Kasumi-1 (cell line): ENCODE measurements at places on chromosomes 2 and 18.

DNA sequence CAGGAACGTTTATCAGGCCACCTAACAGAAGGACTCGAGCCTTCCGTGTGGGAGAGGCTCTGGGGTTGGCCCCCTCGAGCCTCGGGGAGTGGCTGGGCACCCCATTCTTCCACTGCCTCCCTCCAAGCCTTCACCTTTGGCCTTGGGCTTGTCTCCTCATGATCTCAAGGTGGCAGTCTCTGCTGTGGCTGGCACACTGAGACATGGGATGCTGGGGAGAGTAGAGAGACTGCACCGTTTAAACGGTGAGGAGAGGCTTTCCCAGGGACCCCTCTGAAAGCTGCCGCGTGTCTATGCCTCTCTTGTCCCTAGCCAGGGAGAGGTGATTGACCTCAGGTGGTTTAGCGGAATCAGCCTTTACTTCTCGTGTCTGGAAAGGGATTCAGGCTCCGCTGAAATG lies 71.0 kb downstream of the DCDC2C start:
- no peak for DNase-seq

GRCh38 chr2:170798996-170799395 lies 17.7 kb upstream of the GAD1 start:
- DNase-seq = no peak

DNA sequence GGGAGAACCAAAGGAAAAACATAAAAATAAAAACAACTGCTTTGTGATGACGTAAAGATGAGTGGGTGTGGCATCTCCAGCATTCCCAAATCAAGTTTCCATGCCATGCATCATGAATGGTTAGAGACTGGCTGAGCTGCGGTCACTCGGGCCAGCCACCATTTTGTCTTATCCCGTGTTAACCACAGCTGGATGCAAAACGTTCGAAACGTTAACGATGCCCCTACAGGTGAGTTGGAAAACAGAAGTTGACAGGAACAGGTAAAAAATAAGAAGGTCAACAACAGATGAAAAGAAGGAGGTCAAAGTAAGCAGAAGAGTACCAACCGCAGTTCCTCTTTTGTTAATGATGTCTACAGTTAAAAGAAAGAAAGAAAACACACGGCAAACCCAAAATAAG lies 411.1 kb downstream of the NRXN1 start:
- no peak for DNase-seq

DNA sequence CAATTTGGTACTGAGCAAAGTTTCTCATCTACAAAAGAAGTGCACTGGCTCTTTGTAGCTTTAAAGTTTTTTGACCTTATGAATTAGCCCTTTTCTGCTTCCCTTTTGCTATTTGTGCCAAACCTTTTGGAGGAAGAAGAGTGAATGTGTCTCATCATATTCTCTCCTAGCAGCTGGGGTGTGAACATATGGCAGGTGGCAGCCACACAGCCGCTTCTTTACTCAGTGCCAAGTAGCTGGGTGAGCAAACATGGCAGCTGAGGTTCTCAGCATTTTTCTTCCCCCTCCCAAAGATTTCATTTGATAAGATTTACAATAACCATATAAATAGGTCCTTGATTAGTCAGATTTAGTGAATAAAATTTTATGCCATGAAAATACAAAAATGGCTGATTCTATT lies 46.7 kb upstream of the STK17B start:
- no peak for DNase-seq

DNA sequence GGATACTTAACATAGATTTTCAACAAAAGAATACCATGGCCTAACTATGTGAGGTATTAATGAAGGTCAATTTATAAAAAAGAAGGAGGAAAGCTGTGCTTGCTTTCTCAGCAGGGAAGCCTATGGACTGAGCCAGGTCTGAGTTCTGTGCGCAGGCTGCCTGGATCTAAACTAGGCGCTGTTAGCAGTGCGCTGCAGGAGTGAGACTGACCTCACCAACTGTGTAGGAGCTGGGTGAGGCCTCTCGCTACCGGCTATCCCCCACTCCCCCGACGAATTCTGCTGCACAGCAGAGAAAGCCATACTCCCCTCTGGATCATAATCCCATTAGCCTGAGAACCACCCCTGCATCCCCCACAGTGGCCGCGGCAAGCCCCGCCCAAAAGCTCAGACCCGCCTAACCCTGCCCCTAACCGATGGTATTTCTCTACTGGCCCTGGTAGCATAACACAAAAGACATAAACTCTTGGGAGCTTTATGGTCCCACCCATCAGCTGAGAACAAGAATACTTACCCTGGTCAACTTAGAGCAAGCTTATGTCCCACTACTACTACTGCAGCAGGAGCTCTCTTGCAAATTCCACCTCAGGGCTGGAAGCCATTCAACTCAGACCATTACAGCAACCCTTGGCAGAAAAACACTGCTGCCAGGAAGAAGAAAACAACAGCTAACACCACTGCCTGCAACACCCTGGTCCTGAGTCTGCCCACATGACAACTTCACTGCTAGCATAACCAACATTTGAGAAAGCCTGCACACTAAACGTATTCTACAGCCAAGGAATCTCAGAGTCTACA lies 28.0 kb downstream of the SULT1C2 start:
- DNase-seq = no peak

DNA sequence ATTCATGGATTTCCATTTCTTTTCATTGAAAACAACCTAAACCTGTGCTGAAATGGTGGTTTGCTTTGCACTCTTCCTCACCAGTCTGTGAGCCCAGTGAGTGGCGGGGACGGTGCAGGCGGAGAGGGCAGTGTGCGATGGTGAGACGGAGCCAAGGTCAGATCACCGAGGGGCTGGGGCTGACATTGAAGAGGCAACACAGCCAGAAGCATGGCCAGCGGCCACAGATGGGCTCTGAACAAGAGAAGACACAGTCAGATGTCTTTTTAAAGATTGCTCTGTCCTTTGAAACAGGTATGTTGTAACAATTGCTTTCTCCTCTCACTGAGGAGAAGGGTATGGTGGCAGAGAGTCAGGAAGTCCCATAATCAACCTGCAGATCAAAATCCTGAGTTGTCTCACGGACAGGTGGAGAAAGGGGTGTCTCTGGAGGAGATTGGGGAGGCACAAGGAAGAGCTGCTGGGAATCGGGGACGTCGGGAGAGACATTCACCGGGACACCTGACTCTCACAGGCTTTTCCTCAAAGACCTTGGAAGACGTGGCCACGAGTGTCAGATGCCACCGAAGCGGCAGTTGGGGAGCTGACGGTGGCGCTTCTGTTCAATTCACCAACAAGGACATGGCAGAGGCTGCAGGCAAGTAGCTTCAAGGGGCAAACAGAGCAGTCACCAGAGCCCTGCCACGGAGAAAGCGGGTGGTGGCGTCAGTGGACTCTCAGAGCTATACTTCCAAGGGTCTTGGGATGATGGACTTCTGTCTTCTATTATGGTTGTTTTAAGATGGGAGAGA lies 12.1 kb upstream of the ZNF516 start:
- DNase-seq = no peak

- no peak for DNase-seq
Measured at GRCh38 chr18:55319459-55320193, 268.4 kb downstream of the TCF4 start.

DNA sequence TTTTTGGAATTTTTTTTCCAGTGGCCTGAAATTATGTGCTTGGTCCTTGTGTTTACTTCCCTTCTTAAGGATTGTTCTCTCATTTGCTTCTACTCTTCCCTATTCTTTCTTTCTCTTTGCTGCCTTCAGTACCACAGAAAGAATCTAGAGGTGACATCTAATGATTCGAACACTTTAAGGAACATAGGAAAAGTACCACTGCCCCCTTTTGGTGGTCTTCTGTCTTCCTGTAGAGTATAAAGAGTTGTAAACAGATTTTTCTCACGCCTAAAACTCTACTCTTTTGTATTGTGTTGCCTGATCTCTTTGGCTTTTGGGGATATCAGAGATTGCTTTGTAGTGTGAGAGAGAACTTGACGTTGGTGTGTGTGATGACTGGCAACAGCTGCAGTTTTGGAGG lies 7.0 kb upstream of the SCTR start:
- no peak for DNase-seq

DNA sequence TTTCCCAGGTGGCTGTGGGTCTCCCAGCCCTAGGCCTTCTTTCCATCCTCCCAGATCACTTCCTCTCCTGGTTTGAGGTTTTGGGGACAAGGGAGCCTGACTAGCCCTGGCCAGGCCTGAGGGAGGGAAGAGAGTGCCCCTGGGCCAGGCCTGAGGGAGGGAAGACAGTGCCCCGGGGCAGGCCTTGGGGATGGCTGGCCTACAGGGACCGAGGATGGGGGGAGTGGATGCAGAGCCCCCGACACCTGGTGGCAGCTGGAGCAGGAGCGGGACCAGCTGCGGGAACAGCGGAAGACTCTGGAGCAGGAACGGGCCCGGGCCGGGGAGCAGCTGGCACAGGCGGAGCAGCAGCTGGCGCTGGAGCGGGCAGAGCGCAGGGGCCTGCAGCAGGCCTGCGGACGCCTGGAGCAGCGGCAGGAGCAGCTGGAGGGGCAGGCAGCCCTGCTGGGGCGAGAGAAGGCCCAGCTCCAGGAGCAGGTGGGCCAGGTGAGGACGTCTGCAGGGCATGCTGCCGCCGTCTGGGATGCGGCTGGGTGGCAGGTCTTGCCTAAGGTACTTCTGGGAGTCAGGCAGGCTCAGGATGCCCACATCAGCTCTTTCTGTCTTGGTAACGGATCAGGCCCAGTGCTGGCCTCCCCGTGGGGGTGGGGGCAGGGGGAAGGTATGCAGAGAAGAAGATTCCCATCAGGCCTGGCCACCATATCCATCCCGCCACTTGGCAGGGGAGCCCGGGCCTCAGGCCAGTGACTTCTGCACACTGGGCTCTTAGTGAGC lies 29.2 kb downstream of the CROCC2 start:
- DNase-seq = no peak

DNA sequence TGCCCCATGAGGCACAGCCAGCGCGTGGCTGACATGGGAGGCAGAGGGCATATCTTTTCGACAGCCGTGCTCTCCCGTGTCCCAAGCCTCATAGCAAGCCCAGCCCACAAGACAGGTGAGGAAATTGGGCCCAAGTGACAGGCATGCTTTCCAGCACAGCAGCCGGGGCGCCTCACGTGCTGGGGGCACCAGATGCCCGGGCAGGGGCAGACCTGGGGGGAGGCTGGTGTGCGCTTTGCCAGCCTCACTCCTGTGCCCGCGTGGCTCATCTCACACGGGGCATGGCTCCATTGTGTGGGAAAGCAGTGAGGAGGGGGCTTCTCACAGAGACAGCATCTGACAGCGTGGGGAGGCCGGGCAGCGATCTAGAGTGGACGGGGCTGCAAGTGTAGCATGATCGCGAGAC lies 93.2 kb downstream of the USP40 start:
- DNase-seq = no peak

- no peak for DNase-seq
Measured at GRCh38 chr2:234751275-234751973, 200.4 kb upstream of the SH3BP4 start.

GRCh38 chr2:45908316-45909170 lies 257.1 kb downstream of the PRKCE start:
- no peak for DNase-seq

DNA sequence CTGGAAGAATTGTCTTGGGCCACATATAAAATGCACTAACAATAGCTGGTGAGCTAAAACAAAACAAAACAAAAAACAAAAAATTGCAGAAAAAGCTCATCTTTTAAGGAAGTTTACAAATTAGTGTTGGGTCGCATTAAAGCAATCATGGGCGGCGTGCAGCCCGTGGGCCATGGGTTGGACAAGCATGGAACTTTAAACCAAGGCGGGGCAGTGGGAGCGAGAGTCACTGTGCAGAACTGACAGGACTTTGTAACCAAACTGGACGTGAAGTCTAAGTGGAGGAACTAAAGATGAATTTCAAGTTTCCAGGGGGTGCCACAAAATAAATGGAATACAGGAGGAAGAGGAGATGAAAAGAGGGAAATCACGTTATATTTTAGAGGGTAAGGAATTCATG lies 80.7 kb downstream of the PSMG2 start:
- DNase-seq = no peak

- DNase-seq = no peak
Measured at GRCh38 chr2:134586326-134586965, 132.4 kb downstream of the TMEM163 start.

DNA sequence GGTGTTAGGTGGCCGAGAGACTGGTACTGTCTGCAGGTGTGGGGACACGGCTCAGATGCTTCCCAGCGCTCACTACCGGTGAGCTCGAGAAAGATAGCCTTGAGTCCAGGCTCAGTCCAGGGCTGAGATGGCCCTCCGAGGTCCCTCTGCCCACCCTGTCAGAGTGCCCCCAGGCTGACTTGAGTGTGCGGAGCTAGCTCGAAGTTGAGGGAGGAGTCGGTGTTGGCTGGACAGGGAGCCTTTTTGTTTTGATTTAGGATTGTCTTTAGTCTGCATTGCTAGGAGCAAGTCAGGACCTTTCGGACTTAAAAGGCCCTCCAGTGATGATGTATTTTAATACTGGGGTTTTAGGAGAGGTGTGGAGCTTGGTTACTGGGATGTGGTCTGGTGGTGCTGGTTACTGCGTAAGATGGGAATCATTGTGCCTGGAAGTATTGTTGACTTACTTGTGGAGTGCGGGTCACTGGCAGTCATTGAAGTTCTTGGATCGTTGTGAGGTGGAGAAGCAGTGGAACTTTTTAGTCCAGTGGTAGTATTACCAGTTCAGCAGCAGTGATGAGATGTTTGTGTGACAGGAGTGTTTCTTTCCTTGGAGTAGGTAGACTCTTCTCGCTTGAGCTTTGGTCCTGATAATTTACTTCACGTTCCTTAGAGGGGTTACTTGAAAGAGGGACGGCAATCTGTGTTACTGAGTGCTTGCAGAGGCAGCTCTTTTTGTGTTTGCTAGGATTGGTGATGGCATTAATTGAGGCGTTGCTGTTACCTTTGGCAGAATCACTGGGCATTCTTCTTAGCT lies 633 bp downstream of the KIAA1328 start:
- DNase-seq = peak; percentile 43

DNA sequence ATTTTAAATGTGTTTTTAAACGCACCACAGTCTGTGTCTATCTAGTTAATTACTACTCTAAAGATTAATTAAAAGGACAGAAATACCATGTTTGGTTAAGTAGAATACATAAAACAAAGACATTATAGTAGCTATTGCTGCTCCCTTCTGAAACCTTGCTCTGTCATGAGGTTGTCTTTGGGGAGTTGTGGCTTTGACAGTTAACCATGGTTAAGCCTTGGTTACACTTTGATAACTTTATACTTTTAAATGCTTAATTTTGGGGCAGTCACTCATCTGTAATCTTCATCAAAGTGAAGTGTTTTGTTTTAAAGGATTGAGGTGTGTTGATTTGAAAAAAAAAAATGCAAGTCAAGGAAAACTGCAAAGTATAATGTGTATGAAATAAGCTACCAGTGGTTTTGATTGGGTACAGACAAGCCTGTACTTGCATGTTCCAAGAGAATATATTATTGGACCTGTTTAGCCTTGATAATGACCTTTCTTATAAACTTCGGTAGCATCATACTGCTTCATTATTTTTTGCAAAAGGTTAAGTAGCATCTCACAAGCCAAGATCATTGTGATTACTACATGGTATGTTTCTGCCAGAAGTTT lies 29.8 kb upstream of the TBR1 start:
- DNase-seq = no peak

GRCh38 chr18:9517869-9518268 lies 42.6 kb downstream of the RALBP1 start:
- DNase-seq = no peak

GRCh38 chr18:36635414-36636096 lies 193.2 kb downstream of the TPGS2 start:
- DNase-seq = no peak
